ENCODE measurements at places on chromosomes 2 and 18. TPM values are rescaled to one million over a fixed set of nuclear protein-coding genes. Genes with fewer than 3 reads are reported as not detected.

DNA sequence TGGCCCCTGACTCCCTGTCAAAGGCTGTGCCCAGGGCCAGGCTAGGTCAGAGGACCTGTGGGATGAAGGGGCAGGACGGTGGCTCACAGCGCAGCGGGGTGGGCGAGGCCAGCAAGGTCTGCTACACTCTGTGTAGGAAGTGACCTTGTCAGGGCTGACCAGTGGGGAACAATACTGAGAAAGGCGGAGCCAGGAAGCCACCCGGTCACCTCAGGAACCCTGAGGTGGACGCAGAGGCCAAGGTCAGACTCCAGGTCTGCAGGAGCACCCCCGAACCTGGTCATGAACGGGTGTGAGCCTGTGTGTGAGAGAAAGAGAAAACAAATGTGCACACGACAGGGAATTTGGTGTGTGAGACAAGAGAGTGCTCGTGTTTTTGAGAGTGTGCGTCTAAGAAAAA is 72.3 kb downstream of the SMAD7 start:
- DNase-seq: no peak

VIL1 gene
- total RNA-seq: 1.5 TPM

LTBP1 gene
- total RNA-seq: 1.7 TPM

GRCh38 chr2:42793334-42794270 is 1.2 kb upstream of the HAAO start:
- no peak for DNase-seq

GRCh38 chr2:17303521-17303920 is 214.7 kb downstream of the RAD51AP2 start:
- no peak for DNase-seq

LRATD1 gene
- total RNA-seq: not detected

GRCh38 chr2:170106102-170106840 is 71.7 kb upstream of the MYO3B start:
- no peak for DNase-seq

- no peak for DNase-seq
These were observed 420.3 kb downstream of the SOCS6 start for GRCh38 chr18:70709144-70709543.

DNA sequence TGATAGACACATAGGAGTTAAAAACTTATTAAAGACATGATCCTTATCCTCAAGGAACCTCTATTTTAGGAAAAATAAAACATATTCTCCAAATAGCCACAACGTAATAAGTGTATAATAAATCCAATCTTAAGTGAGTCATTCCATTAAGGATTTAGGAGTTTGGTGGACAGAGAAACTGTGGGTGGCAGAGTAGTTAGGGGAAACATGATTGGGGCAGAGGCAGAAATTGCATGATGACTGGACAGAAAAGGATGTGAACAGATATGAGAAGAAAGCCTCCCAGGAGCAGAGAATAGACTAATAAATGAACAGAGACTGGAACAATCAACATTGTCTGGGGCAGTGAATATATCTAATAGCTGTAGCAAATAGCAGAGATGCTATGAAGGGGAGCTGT is 48.1 kb upstream of the SIGLEC15 start:
- DNase-seq: no peak

DNA sequence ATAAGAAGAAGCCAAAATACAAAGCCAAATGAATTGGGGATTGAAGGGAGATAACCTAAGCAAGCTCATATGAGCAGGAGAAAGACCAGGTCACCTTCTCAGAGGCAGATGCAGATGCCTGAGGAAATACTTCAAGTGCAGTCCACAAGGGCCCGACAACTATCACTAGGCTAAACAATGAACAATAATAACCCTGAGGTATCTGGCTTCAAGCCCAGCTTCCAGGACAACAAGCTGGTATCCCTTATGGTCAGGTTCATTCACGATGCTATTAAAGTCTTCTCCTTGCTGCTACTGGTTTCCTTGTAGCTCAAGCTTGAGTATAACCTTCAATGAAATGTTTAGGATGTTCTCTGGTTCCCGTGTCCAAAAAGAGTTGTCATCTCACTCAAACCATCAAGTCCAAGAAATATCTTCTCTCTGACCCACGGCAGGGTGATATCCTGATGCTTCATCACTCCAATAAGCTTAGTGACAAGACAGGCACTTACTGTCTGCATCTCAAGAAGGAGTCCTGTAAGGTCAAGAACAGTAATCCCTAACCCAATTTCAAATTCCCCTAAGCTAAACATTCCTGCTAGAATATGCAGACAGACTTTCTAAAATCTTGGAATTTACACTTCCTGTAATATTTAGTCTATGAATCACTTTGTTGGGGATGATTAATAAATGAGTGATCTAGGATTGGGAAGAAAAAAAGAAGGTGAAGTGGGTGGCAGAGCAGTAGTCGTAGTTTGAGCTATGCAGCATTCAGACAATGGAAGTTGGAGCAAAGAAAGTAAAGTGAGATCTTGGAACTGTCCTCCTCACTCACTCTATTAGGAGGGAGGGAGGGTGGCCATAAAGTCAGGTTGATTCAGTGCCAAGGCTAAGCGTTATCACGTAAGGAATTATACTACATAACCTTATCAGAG is 33.1 kb downstream of the CHN1 start:
- DNase-seq: no peak

- DNase-seq: no peak
These were observed 7.4 kb upstream of the VRK2 start for GRCh38 chr2:58039170-58039611.

DNA sequence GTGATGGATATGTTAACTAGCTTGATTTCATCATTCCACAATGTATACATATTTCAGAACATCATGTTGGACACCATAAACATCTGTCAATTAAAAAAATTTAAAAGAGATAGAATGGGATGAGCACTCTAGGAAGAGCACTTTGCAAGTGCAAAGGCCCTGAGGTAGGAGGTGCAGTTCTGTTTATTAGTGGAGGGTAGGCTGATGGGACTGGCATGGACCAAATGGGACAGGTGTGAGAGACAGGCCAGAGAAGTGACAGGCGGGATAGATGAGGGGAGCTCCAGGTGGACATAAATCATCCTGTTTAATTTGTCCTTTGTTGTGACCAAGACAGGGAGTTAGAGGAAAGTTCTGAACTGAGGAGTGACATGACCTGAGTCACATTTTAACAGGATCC is 477.9 kb downstream of the TSN start:
- DNase-seq: no peak

DNA sequence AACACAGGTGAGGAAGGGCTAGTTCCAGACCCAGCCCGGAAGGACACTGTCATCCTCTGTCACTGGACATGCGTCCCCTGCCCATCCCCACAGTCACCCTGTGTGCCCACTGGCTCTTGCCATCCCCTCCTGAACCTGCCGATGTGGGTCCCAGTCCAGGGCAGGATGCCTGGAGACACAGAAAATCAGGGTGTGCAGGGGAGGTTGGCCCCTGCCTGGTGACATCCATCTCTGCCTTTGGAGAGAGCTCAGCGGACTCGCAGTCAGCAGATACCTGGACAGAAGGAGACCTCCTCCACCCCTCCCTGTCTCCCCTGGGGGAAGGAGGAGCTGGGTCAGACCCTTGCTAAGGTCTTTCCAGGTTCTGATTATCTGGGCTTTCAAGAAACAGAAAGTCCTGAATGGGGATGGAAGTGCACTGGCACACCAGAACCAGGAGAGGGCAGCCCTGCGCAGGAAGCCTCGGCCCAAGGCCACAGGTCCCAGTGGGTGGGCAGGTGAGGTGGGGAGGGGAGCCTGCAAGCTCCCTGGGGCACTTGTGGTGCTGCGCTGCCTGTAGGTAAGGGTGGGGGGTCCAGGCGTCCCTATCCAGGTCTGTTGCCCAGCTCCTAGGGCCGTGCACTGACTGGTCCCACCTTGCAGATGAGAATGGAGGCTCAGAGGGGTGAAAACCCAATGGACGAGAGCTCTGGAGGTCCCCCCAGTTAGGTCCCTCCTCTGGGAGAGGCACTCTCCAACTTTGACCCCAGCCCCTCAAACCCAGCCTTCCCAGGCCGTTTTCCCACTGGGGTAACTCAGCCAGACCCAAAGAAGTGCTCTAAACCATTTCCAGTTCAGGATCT is 9.7 kb upstream of the OTOS start:
- DNase-seq: no peak

HTR2B gene
- not detected for total RNA-seq

DNA sequence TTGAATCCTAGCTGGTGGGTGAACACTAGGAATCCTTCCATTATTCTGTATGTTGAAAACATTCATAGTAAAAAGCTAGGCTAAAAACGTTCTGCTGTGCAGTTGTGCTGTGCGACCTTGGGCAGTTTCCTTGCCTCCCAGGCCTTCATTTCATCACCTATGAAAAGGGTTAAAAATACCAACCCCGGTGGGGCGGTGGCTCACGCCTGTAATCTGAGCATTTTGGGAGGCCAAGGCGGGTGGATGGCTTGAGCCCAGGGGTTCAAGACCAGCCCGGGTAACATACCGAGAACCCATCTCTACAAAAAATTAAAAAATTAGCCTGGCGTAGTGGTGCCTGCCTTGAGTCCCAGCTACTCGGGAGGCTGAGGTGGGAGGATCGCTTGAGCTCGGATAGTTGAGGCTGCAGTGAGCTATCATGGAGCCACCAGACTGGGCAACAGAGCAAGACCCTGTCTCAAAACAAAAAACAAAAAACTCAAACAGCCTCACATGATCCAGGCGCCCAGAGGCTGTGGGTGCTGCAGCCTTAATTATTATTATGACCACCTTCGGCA is 2.9 kb upstream of the RRM2 start:
- no peak for DNase-seq

SCN3A gene
- 0.58 TPM for total RNA-seq

INHA gene
- total RNA-seq: not detected

TMEM131 gene
- total RNA-seq: 44.8 TPM

- DNase-seq: no peak
These were observed 153.7 kb downstream of the SOX11 start for GRCh38 chr2:5845798-5846330.

GRCh38 chr2:102122909-102123308 is 19.6 kb upstream of the IL1R1 start:
- DNase-seq: no peak

Data from natural killer cell (primary cell).